ENCODE measurements at places on chromosomes 7 and 10. TPM values are rescaled to one million over a fixed set of nuclear protein-coding genes. Genes with fewer than 3 reads are reported as not detected.

The KEL gene
- total RNA-seq, result not detected

The GOLGA7B gene
- not detected for total RNA-seq

The HMX2 gene
- not detected for total RNA-seq

The MMP21 gene
- total RNA-seq, result not detected

The TMEM229A gene
- total RNA-seq, result not detected

The ADAM8 gene
- total RNA-seq, result 2.4 TPM

The SPDYE5 gene
- not detected for total RNA-seq

The IGF2BP3 gene
- 52.6 TPM for total RNA-seq

The BAIAP2L1 gene
- total RNA-seq, result 1.3 TPM

The CLCN1 gene
- total RNA-seq, result not detected

The PPP1R3A gene
- total RNA-seq, result under 0.01 TPM

The MSMB gene
- not detected for total RNA-seq

The GPRIN2 gene
- total RNA-seq, result not detected

The PON1 gene
- total RNA-seq, result not detected

The NCOA4 gene
- total RNA-seq, result 203 TPM

The SCART1 gene
- total RNA-seq, result 3.7 TPM

The KNDC1 gene
- 3.3 TPM for total RNA-seq

The CDHR1 gene
- not detected for total RNA-seq

The SUN3 gene
- not detected for total RNA-seq
